Substantia nigra (tissue), 51 donors: ENCODE measurements at places on chromosomes 7 and 10.
A peak's percentile ranks its signal among the peaks of the same experiment; 100 is the strongest.

- DNase-seq: no peak
Measured at GRCh38 chr10:68303849-68304412, 27.9 kb upstream of the HNRNPH3 start.

DNA sequence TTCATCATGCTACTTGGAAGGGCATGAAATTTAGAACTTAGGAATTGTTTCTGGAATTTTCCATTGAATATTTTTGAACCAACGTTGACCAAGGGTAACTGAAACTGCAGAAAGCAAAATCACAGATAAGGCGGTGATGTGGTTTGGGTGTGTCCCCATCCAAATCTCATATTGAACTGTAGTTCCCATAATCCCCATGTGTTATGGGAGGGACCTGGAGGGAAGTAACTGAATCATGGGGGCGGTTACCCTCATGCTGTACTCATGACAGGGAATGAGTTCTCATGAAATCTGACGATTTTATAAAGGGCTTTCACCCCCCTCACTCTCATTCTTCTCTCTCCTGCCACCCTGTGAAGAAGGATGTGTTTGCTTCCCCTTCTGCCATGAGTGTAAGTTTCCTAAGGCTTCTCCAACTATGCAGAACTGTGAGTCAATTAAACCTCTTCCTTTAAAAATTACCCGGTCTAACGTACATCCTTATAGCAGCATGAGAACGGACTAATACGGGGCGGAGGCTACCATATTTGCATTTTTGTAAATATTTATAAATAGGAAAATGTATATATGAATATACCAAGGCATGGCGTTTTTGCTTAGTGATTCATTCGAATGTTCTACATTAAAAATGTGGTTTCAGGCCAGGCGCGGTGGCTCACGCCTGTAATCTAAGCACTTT, 12.4 kb downstream of the NMT2 start:
- DNase-seq: no peak

- DNase-seq: no peak
Measured at GRCh38 chr7:40659231-40659630, 524.4 kb downstream of the SUGCT start.

- no peak for DNase-seq
Measured at GRCh38 chr10:103040418-103040817, 122.3 kb downstream of the CNNM2 start.

GRCh38 chr7:85119934-85120333, 66.9 kb downstream of the SEMA3D start:
- no peak for DNase-seq

DNA sequence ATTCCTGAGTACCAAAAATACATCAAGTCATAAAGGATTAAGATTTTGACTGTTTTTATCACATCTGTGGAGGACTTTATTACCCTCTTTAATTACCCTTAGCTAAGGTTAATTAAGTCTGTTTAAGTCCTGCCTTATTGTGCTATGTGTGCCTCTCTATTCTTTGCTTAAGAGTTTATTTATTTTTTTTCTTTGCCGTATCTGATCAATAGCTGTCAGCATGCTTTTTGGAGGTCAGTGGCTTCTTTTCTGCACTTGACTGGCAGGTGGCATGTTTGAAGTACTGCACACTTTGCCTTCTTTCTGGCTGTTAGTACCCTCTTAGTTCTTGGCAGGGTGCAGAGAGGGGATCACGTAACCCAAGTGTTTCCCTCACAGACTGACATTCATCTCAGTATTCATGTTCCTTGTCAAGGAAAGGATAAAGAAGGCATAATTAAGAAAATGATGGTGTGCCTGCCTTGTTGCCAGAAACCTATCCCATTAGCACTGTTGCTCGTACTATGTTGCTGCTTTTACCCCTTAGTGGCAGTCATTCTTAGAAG, 225.8 kb downstream of the EXOC4 start:
- no peak for DNase-seq

- DNase-seq: no peak
Measured at GRCh38 chr7:30899066-30899465, 12.6 kb upstream of the AQP1 start.

- DNase-seq: no peak
Measured at GRCh38 chr7:36911788-36912187, 187.5 kb upstream of the AOAH start.

DNA sequence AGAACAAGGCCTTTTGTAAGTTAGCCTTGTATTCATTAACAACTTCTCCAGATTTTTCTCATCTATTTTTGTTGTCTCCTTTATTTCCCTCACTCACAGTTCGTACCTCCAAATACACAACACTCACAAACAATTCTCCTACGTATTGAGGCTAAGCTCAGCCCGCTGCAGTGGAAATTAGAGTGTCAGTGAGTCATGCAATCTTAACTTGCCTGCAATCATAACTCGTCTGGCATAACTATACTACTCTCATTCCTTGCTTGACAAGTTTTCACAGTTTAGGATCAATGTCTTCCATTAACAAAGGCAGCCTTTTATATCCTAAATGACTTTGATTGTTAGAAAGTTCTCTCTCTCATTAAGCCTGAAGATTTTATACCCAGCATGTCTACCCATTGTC, 23.8 kb downstream of the TMEM196 start:
- DNase-seq: no peak

DNA sequence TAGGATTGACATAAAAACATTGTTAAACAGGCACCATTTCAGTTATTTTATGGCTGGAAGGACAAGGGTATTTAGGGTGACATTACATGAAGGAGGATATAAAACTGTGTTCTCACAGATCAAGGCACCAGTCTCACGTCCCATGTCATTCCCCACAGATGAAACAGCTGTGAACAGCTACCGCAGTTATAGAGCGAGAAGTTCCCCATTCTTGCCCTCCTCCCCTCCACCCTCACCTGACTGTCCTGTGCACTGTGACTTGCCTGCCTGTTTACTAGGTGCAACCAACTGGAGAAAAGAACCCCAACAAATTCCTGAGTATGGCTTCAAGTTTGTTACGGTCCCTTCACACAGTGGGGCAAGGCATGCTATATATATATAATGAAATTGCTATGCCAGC, 141.6 kb downstream of the SND1 start:
- DNase-seq: no peak

GRCh38 chr10:60666221-60666620, 112.1 kb upstream of the CDK1 start:
- no peak for DNase-seq

DNA sequence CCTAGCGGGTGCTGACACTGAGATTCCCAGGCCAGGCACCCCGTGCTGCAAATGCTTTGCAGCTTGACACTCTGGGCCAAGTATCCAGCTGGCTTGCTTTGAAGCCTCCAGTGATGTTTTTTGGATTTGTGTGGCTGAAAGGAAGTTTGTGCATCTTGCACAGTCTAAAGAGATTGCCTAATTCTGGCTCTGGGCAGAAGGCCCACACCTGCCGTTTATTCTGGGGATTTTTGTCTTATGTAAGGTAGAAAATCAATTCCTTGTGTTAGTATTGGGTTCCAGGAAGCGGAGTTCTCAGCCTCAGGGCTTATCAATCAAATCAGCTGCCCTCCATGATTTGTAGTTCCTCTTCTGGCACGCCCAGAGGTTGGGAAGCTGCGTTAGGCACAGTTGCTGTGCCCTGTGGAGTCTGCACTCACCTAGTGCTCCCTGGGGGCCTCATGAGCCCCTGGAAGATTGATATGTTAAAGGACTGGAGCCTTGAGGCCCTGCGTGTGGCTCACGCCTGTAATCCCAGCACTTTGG, 8.4 kb upstream of the PURB start:
- no peak for DNase-seq

DNA sequence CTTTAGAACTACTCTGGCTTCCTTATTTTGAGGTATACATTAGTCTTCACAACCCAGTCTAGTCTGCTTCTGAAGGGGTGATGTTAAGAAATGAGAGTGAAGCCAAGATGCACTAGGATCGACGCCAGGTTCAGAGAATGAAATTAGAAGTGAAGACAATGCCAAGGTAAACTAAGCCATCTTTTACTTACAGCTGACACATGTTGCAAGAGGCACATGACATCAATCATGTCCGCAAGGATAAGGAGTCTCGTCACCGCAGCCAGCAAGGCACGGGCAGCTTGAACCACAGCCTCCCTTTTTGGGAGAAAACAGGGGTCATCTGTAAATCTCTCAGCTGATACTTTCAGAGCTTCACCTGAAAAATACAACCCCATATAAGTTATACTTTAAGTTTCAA, 156.7 kb downstream of the CTNNA3 start:
- DNase-seq: no peak

DNA sequence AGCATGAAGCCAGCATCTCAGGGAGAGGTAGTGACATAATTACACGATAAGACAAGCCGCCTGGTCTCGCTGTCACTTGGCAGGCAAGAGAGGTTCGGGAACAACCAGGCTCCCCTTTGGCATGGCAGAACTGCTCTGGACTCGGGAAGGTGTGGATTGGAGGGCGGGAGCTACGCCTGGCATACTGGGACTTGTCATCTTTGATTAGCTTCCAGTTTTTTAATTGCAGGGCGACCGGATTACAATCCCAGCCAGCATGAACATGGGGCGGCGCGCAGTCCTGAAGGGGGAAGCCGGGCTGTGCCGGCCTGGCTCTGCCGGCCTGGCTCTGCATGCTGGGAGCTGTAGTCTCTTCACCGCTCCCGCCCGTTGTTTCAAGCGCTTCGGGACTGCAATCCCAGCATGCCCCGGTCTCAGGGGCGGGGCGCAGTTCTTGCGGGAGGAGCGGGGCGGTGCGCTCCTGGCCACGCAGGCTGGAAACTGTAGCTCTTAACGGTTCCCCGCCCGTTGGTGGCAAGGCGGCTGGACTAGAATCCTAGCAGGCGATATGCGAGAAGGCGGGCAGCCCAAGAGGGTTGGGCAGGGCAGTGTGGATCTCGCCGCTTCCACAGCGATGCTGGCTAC, 45.5 kb upstream of the ZNF716 start:
- DNase-seq: peak; percentile 5

- DNase-seq: no peak
Measured at GRCh38 chr10:43698156-43698555, 49.5 kb upstream of the ZNF32 start.

GRCh38 chr7:123054357-123055133, 59.0 kb upstream of the TAS2R16 start:
- DNase-seq: no peak

DNA sequence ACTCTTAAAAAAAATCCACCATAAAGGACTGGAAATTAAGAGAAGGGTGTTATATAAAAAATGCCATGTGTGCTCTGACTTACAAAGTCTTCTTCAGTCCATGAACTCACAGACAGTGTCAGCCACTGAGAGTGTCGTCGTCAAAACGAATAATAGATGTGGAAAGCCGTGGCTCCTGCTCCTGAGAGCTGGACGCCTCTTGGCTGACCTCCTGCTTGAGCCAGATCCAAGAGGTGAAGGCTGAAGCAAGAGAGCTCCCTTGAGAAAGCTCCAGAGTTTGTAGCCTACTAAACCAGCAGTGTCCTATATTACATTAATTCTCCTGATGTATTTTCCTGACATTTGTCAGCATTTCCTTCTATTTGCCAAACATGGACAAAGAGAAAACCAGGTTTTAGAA, 234.3 kb upstream of the C7orf33 start:
- no peak for DNase-seq

DNA sequence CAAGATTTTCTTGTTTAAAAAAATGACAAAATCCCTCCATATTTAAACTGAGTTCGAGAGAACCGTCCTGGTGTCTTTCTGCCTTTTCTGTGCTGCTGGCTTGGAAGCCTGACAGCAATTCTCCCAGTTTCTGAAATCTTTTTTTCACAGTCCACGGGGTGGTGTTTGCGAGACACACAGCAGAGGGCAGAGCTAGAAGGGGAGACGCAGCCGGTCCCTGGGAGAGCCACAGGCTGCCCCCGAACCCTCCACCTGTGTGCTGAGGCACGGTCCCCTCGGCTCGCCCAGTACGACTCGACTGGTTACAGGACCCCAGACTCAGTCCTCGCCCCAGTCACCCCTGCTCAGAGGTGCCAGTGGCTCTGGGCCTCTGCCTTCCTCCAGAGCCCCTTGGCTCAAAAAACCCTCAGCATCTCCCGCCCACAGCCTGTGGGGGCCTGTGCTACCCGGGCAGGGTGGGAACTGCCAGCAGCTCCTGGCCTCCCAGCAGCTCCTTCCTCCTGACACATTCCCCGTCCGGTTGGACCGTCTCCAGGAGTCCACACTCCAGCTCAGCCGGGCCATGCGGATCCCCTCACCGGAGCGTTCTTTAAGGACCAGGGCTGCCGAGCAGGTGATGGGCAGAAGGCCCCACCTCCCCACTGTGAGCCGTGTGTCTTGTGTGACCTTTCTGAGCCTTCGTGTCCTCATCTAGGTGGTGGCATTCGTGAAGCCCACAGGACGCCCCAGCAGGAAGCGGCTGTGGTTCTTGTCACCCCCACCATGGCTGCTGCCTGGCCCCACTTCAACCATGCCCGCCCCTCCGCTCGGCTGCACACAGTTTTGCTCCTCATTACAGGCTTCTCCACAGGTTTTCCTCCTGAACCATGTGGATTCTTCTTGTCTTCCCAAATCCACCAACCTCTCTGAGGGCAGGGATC, 52.3 kb upstream of the EN2 start:
- DNase-seq: peak; percentile 52

- no peak for DNase-seq
Measured at GRCh38 chr10:34374356-34375045, 440.6 kb downstream of the PARD3 start.

DNA sequence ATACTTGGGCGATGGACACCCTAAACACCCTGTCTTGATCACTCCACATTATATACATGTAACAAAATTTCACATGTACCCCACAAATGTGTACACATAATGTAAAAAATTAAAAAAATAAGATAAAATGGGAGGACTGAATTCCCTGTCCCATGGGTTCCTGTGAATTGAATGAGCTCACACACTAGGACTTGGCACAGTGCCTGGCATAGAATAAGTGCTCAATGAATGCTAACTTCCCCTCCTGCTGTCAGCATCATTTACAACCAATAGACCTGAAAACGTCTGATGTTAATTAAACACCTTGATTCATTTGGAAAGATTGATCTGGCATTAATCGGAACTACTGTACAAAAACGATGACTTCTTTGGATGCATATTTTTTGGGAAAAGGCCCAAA, 117.3 kb upstream of the ZNF438 start:
- DNase-seq: no peak

GRCh38 chr10:16458166-16458955, 21.6 kb downstream of the PTER start:
- DNase-seq: no peak

GRCh38 chr7:127833641-127834040, 181.6 kb downstream of the SND1 start:
- no peak for DNase-seq

- DNase-seq: no peak
Measured at GRCh38 chr7:37781156-37781555, 67.2 kb upstream of the NME8 start.

- DNase-seq: no peak
Measured at GRCh38 chr10:50469778-50470193, 154.0 kb downstream of the SGMS1 start.

GRCh38 chr7:74253331-74253730, 868 bp downstream of the RFC2 start:
- no peak for DNase-seq

- DNase-seq: no peak
Measured at GRCh38 chr7:138804618-138805017, 6.6 kb upstream of the ATP6V0A4 start.

- DNase-seq: no peak
Measured at GRCh38 chr10:24762161-24762924, 38.7 kb upstream of the ARHGAP21 start.

GRCh38 chr7:47371733-47372368, 210.1 kb downstream of the TNS3 start:
- DNase-seq: no peak
